ENCODE measurements at places on chromosomes 1 and 21.

- DNase-seq, result no peak
These were observed 8.5 kb downstream of the SLFNL1 start for GRCh38 chr1:41013024-41013423.

DNA sequence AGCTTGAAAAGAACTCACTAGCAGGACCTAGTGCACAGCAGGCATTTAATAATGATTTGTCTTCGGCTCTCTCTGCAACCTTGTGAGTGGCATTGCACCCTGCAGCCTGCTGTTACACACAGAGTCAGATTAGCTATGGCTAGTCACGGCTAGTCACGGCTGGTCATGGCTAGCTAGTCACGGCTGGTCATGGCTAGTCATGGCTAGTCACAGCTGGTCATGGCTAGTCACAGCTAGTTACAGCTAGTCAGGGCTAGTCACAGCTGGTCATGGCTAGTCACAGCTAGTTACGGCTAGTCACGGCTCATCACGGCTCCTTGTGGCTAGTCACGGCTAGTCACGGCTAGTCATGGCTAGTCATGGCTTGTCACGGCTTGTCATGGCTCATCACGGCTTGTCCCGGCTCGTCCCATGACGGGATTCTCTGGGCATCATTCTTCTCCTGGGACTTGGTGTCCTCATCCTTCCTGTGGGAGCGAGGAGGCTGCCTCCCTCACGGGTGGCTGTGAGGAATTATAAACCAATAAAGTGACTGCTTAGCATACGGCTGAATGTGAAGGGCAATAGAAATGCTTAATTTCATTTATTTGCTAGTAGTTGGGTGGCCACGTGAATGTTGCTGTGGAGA lies 12.5 kb upstream of the KIF26B start:
- no peak for DNase-seq

DNA sequence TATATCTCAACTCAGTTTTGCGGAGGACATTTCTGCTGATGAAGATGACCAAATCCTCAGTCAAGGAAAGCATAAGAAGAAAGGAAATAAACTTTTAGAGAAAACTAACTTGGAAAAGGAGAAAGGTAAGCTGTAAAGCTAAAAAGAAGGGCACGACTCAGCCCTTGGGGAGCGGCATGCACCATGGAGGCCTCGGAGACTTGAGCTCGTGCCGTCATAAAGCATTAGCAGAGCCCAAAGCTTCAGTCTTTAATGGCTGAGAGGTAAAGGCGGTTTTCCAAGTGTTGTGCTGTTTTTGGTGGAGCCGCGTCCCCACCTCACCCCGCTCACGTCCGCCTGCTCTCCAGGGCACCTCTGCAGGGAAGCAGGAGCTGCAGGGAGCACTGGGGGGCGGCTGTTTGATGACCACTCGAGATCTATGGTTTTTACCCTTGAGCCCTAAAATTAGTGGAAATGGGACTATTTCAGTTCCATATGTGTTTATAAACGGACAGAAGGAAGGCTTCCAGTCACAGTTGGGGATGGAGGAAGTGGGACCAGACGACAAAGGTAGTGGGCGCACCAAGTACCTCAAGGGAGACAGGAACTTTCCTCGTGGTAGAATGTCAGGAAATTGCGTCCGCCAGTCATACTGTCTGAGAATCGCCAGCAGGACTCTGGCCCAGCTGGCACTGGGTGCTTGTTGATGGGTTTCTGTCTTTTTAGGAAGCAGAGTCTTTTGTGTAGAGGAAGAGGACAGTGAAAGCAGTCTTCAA lies 27.6 kb downstream of the RRP1B start:
- DNase-seq, result no peak

DNA sequence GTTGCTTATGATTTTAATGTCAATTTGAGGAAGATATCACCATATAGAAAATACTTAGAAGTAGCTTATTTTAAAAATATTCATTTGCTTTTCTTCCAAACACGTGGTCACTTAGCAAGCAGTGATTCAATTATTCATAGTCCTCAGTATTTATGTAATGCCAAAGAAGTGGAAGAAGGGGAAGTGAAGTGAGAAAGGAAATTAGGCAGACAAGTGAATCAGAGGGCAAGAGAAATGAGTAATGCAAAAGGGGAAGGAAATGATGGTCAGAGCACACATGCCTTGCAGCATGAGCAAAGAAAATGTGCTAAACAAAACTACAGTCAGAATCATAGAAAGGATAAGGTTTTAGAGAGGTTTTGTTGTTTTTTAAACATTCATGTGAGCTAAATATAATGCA lies 31.8 kb downstream of the SDCCAG8 start:
- peak; percentile 80 for DNase-seq

GRCh38 chr1:204799630-204800029 lies 71.0 kb upstream of the NFASC start:
- DNase-seq, result no peak

DNA sequence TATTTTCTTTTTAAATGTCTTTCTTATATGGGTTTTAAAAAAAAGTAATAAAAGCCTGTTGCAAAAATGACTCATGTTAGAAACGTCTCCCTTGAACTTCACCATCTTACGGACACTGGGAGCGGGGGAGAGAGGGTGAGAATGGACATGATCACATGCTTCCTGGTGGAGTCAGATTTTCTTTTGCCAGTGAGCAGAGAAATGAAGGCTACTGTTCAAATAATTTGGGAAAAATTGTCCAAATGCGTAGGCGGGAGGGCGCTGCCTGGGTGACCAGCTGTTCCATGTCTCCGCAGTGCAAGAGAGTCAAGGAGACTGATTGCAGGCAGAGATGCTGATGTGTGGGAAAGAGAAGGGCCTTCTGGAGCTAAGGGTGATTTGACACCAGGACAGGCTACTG lies 23.1 kb downstream of the EIF2D start:
- DNase-seq, result no peak

- DNase-seq, result no peak
These were observed 37.0 kb downstream of the LRIG2 start for GRCh38 chr1:113109908-113110554.

DNA sequence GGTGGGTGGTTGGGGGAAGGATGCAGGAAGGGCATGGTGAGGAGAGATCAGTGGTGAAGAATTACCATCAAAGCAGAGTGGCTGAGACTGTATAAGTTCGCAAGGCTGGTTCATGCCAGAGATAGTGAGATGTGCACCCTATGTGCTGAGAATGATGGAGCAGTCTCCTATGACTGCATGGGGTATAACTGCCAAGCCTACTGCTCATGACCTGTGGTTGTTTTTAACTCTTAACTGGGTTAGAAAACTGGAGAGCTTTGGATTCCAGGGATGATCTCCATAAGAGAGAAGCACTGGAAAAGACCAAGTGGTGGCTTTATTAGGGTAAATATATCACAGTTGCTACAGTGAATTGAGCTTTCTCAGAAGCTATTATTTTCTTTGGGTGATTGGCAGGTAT lies 16.2 kb downstream of the WNT2B start:
- DNase-seq, result no peak

- DNase-seq, result no peak
These were observed 15.9 kb upstream of the NPPB start for GRCh38 chr1:11874624-11875023.

GRCh38 chr1:227999056-227999930 lies 7.5 kb upstream of the WNT3A start:
- DNase-seq, result peak; percentile 78

- peak; percentile 6 for DNase-seq
These were observed 35.3 kb downstream of the DTL start for GRCh38 chr1:212070720-212071302.

GRCh38 chr1:196102826-196103225 lies 505.4 kb downstream of the KCNT2 start:
- DNase-seq, result no peak

DNA sequence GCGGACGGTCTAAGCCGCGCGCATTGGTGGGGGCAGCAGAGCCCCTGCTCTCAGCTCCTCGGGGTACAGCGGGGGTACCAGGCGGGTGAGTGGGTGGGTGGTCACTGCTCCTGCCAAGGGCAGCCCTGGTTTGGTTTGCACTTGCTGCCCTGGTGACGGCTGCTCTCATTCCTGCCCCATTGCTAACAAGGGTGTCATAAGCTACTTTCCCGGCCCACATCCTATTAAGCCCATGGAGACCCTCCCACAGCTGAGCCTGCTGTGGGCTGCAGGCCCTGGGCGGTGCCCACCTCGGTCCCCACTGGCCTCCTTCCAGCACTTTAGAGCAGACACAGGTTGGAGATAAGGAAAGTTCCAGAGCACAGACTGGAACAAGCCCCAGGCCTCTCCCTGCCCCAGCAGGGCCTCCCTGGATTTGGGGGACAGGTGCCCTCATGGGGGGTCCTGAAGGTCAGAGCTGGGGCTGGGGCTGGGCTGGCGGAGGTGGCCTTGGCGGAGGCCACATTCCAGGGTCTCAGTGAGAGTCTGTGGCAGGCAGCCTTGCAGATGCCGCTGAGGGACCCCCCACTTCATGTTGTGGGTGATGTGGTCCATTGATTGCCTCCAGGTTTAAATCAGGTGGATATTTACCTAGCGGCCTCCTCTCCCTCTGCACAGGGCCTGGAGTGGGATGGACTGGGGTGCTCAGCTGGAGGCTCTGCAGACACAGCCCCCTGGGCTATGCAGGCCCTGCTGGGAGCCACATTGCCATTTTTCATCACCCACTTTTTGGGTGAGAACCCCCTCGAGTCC lies 27.0 kb downstream of the COL18A1 start:
- DNase-seq, result no peak

GRCh38 chr1:9942399-9942938 lies 722 bp downstream of the LZIC start:
- peak; percentile 71 for DNase-seq

All from activated CD4-positive, alpha-beta T cell treated with anti-CD3 and anti-CD28 coated beads, Interleukin-10, Interleukin-2, amounts not matched to agents 100 ng/mL and 50 ng/mL, durations not matched to agents 16 hours and 8 hours (primary cell).